ENCODE measurements at places on chromosomes 2 and 18.

GRCh38 chr2:74931940-74932339, 26.5 kb upstream of the POLE4 start:
- DNase-seq, result no peak

GRCh38 chr2:217163987-217164386, 304.1 kb upstream of the TNP1 start:
- no peak for DNase-seq

DNA sequence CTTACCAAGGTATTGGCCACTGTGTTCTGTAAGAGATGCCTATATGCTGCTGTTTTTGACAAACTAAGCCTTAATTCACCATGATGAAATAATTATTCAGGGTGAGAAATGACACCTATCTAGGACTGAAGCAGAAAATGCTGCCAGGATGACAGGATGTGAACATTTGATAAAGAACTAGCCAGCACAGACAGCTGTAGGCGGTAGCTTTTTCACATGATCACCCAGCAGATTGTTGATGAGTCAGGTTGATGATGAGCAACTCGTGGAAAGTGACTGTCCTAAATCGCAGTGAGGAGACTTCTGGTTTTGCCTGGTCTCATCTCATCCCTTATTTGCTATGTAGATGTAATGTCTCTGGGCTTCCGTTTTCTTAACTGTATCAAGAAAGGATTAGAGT, 144.1 kb downstream of the PRPF40A start:
- no peak for DNase-seq

GRCh38 chr2:234211797-234212196, 161.3 kb downstream of the SPP2 start:
- DNase-seq, result no peak

GRCh38 chr2:73916666-73917065, 10.0 kb upstream of the DGUOK start:
- no peak for DNase-seq

- no peak for DNase-seq
Observed at GRCh38 chr2:135636982-135637381, 104.7 kb upstream of the UBXN4 start.

DNA sequence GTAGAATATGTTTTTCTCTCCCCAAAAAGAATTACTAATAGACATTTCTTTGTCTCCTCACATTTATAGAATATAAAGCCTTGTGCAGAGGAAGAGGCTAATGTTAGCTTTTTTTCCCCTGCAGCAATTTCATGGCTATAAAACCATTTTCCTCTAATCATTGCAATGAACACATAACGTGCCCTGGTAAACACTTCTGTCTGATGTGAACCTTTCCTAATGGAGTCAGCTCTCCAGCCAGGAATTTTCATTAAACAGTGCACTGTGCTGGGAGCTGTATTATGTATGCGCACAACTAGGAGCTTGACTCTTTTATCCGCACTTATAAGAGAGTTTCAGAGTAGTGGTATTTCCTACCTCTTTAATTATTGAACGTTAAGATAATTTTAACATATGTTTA, 63.9 kb upstream of the SPATS2L start:
- DNase-seq, result no peak

- DNase-seq, result no peak
Observed at GRCh38 chr2:169354244-169354643, 8.1 kb downstream of the LRP2 start.

- DNase-seq, result no peak
Observed at GRCh38 chr18:77557046-77557587, 307.5 kb downstream of the GALR1 start.

- no peak for DNase-seq
Observed at GRCh38 chr2:114113518-114113917, 223.6 kb downstream of the ACTR3 start.

DNA sequence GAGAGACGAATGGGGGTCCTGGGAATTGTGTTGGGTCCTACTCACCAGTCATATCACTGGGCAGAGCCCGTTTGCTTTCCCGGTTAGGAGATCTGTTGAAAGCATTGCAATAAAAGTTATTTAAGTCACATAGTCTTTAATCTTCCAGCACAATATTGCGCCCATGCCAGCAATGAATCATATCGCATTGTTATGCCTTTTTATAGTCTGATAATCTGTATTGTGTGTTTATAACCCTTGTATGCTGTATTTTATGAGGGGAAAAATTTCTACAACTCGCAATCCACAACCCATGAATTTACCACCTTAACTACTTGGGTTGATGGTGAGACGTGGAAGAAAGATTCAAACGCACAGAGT, 211.9 kb upstream of the SMIM21 start:
- DNase-seq, result no peak

DNA sequence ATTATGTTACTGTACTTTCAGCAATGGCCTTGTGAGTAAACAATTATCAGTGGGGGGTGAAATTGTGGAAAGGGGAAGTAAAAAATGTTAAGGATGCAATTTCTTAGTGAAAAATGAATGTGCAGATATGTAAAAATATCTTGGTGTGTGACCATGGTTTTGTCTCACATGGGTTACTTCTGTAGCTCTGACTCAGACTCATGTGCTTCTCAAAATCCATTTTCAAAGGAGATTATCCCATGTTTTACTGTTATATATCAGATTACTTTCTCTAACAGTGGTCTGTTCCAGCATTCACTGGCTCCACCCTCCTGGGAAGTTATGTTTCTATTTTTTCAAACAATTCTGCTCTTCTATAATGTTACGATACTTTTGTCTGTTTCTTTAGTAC, 298.2 kb upstream of the COL3A1 start:
- DNase-seq, result no peak

- no peak for DNase-seq
Observed at GRCh38 chr2:199581935-199582360, 124.2 kb upstream of the SATB2 start.

DNA sequence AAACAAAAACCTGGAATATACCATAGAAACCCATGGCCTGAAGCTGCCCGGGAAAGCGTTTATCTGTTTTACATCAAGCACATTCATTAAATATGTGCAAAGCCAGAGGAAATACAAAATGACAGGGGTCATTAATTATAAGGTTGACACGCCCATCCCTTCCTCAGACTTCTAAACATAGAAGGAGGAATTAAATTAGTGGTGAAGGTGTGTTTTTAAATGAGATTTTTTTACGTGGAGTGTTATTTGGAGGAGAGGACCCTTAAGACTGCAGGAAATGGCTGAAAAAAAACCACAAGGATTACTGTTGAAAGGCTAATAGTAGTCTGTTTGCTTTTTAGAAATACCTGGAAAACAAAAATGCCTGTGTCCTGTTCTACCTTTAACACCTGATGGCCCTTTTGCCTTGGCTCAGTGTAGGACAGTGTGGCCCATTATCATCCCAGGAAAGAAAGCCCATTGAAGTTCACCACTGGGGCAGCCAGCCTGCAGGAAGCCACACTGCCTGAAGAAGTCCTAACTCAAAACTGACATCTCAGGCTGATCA, 123.2 kb downstream of the EPHA4 start:
- DNase-seq, result no peak

GRCh38 chr18:59114160-59114559, 25.5 kb upstream of the SEC11C start:
- no peak for DNase-seq

DNA sequence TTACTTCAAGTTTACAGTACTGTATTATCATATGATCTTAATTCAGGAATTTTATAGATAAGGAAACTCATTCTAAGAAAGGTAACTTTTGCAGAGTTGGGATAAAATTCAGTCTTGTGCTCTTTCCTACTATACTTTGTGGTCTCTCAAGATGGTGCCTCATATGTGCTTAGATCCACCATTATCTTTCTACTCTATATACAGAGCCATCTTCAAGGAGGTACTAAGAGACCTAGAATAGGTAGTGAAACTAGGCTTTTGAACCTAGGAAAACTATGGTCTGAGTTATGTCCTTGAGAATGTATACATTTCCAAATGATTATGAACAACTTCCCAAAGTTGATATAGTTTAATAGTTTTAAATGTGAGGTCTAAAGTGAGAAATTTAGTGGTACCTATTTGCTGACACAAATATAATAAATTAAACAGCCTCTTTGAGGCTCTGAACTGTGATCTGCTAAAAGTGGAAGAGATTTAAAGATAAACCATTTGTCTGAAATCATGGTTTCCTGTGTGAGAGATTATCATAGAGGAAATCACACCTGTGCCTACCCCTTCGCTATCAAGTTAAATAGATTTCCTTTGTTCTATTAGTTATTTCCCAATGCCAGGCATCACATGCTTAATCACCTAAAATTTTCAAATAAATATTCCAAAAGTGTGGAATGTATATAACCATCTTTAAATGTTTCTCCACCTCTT, 27.2 kb downstream of the ACAA2 start:
- no peak for DNase-seq

DNA sequence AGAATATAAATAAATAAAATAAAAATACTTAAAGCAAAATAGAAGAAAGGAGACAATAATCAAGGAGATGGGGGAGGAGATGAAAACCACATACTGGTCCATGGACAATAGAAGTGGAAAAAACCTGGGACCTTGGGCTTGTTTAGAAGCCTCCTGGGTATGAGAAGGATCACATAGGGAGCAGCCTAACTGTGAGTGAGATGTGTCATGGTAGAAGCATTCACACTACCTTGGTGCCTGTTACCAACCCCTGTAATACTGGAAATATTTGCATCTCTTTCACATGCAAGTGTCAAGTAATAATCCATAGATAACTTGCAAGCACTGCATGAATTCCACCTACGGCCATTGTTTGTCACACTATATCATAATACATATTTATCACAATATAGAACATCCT, 23.2 kb upstream of the RNF103 start:
- DNase-seq, result no peak

DNA sequence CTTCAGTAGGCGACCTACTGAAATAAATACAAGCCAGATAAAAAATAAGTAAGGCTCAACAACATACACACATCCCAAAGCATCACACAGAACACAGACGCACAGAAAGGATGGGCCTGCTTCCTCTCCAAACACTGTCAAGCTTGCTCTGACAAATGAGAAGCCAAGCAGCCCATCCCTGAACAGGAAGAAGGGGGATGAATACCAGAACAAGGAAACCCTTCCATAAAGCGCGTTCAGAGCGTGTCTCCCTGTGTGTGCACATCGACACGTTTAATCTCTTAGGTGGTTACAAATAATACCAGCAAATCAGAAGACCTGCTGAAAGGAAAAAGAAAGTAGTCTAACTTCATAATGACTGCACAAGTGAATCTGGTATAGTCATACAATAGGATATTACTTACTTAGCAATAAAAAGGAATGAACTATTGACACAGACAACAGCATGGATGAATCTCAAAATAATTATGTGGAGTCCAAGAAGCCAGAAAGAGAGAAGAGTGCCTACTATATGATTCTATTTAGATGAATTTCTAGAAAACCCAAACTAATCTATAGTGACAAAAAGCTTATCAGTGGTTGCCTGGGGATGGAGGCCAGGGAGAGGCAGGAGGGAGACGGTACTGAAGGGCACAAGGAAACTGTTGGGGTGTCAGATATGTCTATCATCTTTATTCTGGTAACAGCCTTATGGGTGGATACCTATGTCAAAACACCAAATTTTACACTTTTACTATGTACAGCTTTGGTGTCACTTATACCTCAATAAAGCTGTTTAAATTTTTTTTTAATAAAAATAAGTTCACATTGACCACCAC, 26.8 kb downstream of the MBOAT2 start:
- no peak for DNase-seq

DNA sequence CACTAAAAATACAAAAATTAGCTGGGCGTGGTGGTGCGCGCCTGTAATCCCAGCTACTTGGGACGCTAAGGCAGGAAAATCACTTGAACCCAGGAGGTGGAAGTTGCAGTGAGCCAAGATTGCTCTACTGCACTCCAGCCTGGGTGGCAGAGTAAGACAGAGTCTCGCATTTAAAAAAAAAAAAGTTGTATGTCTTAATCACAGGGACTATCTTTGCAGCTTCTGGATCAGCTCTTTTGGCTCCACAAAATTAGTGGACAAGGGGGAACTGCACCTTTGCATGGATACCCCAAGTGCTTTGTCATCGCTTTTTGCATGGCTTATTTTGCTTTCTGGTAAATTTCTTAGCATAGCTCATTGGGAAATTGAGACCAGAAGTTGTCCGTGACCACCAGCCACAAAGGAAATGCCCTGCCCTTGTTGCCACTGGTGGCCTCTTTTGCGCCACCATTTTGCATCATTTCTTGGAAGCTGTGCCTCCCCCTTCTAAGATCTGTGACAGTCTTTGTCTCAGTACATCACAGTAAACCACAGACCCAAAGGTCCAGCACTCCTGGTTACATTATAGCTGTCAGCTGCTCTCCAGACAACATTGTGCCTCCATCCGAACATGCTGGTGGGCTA, 43.9 kb upstream of the PCBP1 start:
- DNase-seq, result no peak

- no peak for DNase-seq
Observed at GRCh38 chr2:86623043-86623493, 597 bp downstream of the RNF103 start.

- DNase-seq, result no peak
Observed at GRCh38 chr2:110883406-110883805, 151.0 kb downstream of the ACOXL start.

DNA sequence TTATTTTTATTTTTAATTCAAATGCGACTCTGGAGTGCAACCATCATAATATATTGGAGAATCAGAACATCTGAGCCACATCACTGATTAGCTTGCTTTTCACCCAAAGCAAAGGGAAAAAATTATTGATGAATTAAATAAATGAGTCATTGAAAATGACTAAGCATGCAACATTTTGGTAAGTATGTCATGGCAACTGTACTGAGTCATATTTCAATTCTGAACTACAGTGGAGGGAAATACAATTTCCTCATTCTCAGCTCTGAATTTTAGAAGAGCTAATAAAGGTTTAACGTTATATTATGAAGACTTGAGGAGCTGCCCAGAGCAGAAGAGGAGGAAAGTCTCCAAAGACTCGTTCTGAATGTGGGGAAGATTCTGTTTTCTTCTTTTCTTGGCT, 89.6 kb upstream of the CCDC68 start:
- no peak for DNase-seq

- DNase-seq, result no peak
Observed at GRCh38 chr2:201931951-201932350, 101.7 kb upstream of the FZD7 start.

DNA sequence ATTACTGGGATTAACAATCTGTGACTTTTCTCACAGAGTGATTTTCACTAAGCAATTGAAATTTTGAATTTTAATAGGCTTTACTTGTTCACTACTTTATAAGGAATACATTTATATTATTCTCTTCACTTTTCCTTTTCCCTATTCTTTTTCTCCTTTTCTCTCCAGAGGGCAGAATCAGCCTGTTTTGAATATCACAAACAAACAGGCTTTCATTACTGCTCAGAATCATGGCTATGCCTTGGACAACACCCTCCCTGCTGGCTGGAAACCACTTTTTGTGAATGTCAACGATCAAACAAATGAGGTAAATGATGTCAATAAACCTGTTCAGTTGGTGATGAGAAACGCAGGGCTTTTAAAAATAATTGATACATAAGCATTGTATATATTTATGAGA, 35.3 kb downstream of the CPS1 start:
- no peak for DNase-seq
